Activated T-helper 9 cell treated with anti-CD3 and anti-CD28 coated beads, Interleukin-2, amount 50 U/mL, for 16 hours (primary cell): ENCODE measurements at places on chromosomes 11 and 22.

GRCh38 chr11:104841973-104842525, 56.2 kb downstream of the CASP12 start:
- DNase-seq: no peak

DNA sequence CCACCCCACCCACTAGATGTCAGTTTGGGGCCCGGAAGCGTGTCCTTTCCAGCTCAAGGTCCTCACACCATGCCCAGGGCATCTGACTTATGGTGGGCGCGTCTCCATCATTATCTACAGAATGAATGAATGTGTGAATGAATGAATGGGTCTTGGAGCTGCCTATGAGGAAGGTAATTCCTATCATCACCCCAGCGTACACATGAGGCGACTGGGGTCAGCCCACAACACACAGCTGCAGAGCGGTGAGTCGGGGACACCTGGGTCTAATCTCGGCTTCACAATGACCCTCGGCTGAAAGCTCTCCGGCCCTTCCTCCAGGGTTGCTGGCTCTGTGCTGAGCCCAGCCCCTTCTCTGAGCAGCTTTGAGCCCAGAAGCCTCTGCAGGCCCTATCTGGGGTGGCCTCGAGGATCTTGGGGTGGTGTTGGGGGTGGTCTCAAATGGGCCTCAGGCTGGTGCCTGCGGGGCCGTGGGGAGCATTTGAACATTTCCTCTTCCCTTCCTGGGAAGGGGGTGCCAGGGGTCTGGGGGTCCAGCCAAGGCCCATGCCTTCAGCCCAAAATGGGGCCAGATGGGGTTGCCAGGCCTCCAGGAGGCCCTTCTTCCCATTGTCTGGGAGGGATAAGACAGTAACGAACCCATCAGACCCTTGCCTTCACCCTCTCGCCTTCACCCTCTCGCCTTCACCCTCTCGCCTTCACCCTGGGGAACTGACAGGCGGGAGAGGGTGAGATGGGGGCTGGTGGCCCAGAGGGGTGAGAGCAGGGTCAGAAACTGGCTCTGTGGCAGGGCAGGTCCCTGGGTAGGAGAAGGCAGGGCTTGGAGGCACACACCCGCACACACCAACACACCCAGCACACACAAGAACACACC, 82.4 kb downstream of the MYEOV start:
- no peak for DNase-seq

GRCh38 chr11:85694385-85694980, 8.5 kb upstream of the CCDC89 start:
- DNase-seq: no peak

- no peak for DNase-seq
These were observed 31.2 kb upstream of the SMTN start for GRCh38 chr22:31049815-31050420.

GRCh38 chr22:19821523-19822300, 33.0 kb downstream of the GNB1L start:
- DNase-seq: no peak

DNA sequence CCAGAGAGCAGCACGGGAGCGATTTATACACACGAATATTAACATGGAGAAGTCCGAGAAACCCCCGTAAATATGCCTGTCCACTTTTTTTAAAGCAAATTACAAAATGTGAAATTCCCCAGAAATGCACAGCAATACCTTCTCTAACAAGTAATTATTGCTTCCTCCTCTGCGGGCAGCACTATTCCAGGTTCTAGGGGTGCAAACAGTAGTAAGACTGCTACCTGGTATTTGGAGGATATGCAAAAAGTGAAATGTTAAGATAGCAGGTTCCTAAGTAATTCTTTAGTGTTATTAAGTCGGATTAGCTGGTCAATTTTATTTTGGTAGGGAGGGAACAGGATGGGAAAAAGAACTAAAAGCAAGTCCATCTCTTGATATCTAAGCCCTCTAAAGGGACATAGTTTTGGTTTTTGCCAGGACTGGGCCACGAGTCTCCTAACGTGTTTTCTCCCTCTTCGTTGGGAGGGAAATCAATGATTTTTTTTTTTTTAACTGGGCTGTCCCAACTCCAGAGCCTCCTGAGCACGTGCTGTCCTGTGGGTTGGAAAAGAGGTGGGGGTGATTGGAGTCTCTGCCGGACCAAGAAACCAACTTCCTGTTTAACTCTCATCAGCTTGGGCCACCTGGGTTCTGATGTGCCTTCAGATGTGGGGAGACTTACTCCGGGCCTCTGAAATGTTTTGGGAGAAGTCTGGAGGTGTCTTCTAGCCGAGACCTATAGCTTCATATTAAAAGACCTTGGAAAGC, 1.7 kb upstream of the XBP1 start:
- no peak for DNase-seq

GRCh38 chr11:87870086-87870485, 305.2 kb downstream of the RAB38 start:
- DNase-seq: no peak

DNA sequence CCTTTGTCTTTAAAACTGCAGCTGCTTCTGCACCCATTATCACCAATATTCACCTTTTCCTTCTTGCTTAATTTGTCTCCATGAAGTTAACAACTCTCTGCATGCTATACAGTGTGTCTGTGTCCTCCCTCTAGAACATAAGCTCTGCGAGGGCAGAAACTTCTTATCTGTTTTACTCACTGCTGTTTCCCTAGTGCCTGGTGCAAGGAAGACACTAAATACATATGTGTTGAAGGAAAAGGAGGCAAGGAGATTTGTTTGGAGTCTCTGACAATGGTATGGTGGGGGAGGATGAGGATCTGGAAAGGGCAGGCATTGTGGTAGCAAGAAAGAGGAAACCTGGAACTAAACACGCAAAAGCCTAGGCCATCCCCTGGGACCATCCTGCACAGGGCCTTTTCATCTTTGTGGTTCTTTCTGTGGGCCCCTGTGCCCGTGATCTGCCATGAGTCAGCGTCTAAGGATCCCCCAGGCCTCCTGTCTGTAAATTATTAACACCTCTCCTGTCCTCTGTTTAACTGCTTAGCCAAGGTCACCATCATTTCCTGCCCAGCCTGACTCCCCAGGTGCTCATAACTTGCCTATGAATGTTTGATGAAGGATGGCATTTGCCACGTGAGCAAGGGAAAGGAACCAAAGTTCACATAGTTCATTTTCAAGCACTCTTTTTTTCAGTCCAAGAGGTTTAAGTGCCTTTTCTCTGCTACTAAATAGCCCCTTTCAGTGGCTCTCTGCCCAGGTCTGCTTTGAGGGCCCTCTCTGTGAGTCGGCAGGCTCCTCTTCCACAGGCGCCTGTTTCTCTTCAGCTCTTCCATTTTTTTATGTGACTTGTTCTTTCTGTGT, 131.1 kb downstream of the RASSF10 start:
- no peak for DNase-seq

DNA sequence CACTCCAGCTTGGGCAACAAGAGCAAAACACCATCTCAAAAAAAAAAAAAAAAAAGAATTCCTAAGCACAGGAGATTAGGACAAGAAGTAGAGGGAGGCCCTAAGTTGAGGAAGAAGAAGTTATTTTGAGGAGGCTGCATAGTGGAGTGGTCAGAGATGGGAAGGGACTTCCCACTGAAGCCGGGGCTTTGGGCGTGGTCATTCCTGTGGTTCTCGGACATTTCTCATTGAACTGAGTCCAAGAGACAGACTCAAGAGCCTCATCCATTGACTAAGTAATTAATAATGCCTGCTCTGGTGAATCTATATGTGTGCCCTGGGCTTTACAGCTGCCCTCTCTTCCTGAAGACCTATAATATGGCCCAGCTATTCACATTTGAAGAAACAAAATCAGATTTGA, 53.2 kb upstream of the FTH1 start:
- no peak for DNase-seq

- no peak for DNase-seq
These were observed 30.0 kb downstream of the PLEKHA7 start for GRCh38 chr11:16984229-16984628.

GRCh38 chr11:32420937-32421901, 14.1 kb downstream of the WT1 start:
- DNase-seq: no peak

GRCh38 chr11:62508336-62509058, 38.1 kb downstream of the AHNAK start:
- no peak for DNase-seq

GRCh38 chr11:6353367-6353987, 33.2 kb upstream of the CAVIN3 start:
- peak; percentile 27 for DNase-seq

- no peak for DNase-seq
These were observed 16.4 kb upstream of the MMP7 start for GRCh38 chr11:102546923-102547471.

- DNase-seq: no peak
These were observed 24.2 kb downstream of the KRTAP5-5 start for GRCh38 chr11:1653541-1654387.

GRCh38 chr11:14905104-14906033, 13.3 kb upstream of the CYP2R1 start:
- peak; percentile 53 for DNase-seq

DNA sequence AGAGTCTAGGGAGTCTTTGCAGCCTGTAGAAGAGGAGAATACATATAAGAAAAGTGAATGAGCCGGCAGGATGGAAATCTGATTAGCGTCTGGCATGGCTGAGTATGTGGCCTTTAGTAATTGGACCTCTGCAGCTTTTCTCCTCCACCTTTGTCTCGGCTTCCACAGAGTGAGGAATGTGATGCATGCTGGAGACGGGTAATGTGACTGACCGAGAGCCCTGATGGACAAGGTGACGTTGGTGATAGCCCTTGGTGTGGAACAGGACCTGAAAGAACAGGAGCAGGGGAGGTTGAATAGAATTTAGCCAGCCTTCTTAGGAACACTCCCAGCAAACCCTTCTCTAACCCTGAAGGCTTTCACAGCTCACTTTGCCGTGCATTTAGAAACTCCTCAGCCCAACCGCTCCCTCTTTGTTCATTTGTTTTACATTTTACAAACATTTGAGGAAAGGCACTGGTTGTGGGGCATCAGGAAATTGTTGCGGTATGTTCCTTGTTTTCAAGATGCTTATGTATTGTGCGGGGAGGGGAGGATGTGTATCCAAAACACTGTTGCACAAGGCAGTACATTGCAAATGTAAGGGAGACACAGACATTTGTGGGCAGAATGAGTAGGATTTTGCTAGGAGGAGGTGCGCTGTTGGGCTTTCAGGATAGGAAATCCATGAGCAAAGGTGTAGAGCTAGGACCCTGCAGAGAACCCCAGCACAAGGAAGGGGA, 6.9 kb downstream of the GTPBP1 start:
- DNase-seq: no peak

- no peak for DNase-seq
These were observed 86.8 kb downstream of the TEAD1 start for GRCh38 chr11:12761029-12761428.

DNA sequence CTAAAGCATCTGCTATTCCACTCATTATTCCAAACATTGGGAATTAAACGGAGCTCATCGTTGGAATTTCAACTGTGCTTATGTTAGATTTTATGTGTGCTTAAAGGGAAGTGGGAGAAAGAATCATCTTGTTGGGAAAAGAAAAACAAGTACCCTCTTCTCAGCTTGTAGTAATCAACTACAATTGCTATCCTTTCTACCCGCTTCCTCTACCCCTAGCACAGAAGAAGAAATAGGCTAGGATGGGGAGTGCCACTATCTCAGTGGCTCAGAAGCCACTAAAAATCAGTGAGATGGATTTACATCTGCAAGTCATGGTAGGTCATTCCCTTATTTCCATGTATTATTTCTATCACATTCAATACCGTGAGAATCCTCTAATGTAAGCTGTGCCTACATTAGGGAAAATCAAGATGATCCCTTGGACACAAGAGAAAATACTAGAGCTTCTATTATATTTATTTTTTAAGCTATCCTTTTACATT, 97.9 kb upstream of the CD44 start:
- DNase-seq: no peak

DNA sequence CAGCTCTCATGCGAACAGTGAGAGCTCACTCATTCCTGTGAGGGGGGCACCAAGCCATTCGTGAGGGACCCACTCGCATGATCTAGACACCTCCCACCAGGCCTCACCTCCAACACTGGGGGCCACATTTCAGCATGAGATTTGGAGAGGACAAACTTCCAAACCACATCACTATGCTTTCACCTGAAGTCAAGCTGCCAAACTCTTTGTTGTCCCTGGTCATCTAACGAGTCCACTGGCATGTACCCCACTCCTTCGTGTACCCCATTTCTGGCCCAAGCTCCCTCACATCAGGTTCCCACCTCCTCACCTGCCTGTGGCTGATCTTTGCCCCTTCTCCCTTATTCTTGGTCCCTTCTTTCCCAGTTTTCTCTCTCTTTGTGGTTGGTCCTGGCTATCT, 198.9 kb downstream of the ADAMTS15 start:
- no peak for DNase-seq

- DNase-seq: no peak
These were observed 5.2 kb downstream of the CAPN5 start for GRCh38 chr11:77071671-77072605.

- no peak for DNase-seq
These were observed 421.0 kb downstream of the DYNC2H1 start for GRCh38 chr11:103530257-103530656.

DNA sequence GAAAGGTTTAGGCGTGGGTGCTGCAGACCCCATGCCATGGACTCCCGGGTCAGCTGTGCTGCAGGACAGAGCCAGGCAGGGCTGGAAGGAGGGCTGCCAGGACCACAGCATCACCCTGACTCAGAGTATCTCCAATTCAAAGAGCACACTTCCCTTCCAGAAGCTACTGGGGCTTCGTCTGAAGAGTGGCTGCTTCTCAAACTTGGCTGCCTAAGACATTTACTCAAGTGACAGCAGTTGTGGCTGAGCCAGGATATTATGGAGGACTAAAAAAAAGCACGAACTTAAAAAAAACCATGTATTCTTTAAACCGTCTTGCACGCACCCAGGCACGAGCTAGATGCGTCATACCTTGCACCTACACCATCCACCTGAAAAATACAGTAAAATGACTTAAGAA, 13.0 kb upstream of the BID start:
- no peak for DNase-seq

DNA sequence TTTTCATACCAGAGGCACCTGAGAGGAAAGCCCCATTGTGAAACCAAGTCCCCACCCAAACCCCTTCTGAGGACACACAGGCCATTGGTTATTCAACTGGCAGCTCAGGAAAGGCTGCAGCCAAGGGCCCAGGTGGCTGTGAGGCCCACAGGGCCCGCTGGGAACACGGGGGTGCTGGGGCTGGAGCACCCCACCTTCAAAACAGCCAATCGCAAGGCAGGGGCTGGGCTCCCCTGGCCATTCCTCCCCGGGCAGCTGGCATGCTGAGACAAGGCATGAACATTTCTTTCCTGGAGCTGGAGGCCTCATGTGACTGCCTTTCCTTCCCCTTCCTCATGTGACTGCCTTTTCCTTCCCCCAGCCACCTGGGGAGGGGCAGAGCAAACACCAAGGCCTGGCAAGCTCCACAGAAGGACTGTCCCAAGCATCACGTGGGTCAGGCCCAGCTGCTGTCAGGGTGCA, 76.9 kb downstream of the PIWIL3 start:
- no peak for DNase-seq

GRCh38 chr22:49271831-49272230, 555.8 kb downstream of the BRD1 start:
- no peak for DNase-seq

- no peak for DNase-seq
These were observed 449.6 kb downstream of the GUCY1A2 start for GRCh38 chr11:106568632-106569031.

GRCh38 chr11:121741761-121742361, 289.1 kb upstream of the SORL1-AS1 start:
- no peak for DNase-seq
